ENCODE measurements at places on chromosomes 2 and 18.
A peak's percentile ranks its signal among the peaks of the same experiment; 100 is the strongest.

GRCh38 chr2:112272669-112273068 is 2.7 kb upstream of the ZC3H6 start:
- no peak for DNase-seq

- DNase-seq, result no peak
These were observed 71.8 kb downstream of the TNS1 start for GRCh38 chr2:217930761-217931563.

GRCh38 chr18:46046126-46046525 is 25.9 kb downstream of the PSTPIP2 start:
- DNase-seq, result no peak

DNA sequence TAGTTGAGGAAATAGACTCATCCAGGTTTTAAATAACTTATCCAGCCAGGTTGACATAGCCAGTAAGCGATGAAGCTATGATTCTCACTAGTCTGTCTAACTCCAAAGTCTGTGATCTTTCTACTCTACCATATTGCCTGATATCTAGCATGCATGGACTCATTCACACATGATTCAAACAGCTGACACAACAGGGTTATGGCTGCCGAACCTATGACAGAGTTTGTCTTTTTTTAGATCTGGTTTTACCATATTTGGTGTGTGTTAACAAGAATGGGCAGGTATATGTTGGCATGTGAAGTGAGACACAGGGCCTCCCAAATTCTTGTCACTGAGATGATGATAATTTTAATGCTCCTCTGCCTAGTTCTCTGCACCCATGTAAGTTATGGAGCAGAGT is 210.6 kb downstream of the BABAM2 start:
- DNase-seq, result no peak

- no peak for DNase-seq
These were observed 101.9 kb downstream of the NOL4 start for GRCh38 chr18:34122724-34123334.

DNA sequence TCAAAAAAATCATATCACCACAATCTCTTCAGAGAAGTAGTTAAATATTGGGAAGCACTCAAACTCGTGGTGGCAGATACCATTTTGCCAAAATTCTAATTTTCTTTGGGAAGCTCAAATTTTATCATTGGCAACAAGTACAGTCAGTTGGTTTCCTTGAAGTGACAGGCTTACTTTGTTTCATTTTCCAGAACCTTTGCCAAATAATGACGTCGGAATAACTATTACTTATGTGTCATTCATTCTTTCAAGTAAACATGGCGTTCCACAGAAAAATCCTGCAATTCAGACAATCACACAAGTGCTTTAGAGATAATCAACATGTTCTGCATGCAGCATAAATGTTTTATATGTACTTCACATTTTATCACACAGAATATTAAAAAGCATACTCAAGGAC is 5.4 kb downstream of the TTLL4 start:
- DNase-seq, result no peak

DNA sequence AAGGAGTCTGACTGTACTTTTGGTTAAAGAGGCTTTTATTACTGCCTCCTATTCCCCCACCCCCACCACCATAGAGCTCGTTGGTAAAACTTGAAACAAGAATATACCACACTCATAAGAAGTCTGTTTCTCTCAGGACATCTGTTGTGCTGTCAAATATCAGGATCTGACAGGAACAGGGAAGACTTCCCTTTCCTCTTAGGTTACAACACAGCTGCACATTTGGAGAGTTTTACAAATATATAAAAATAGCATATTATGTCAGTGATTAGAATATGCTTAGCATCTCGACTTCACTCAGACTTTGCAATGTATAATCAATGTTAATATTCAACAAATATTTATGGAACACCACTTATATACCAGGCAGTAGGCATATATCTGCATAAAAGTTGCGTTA is 439.6 kb upstream of the REG3G start:
- no peak for DNase-seq

GRCh38 chr2:46163098-46163430 is 134.1 kb upstream of the EPAS1 start:
- DNase-seq, result no peak

DNA sequence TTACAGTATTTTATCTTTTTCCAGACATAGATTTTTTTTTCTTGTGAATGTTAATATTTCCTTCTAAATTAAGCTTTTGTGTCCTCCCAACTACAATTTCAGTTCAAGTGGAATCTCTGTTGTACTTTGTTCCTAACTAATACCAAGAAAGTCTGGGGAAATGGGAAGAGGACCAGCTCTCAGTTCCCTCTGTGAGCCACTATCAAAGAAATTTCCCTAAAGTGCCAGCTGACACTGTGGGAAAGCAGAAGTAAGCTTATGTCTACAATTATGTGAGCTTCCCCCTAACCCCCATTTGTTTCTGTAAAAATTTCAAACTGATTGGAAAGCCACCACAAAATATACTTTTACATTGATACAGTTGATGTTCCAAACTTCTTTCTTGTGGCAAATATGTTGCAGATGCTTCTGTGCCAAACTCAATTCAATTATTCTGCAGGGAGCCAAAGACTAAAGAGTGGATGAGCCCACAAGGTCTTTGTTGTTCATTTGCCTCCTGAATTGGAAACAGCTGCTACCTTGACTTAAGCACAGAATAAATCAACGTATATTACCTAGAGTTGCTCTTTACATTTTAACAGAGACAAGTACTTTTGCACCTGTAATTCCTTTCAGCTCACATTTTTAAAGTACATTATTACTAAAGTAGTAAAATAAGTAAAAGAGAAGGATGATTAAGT is 306.6 kb downstream of the PTH2R start:
- DNase-seq, result no peak

GRCh38 chr2:173524256-173524955 is 169.7 kb downstream of the CDCA7 start:
- DNase-seq, result no peak

- DNase-seq, result no peak
These were observed 25.4 kb downstream of the HPCAL1 start for GRCh38 chr2:10327896-10328669.

DNA sequence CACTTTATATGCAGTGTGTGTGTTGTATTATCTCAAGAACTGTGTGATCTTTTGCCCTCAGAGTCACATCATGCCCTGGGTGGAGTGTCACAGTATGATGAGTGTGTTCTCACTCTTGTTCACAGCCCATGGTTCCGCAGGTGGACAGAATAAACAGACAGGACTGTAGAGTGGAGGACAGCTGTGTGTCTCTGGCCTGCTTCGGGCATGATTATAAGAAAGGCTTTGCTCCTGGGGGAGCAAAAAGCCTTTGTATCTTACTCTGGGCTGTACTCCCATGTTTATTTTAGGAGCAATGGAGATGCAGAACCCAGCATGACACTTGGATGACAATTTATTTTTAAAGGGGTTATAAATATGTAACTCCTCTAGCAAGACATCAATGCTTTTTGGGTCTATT is 371.7 kb upstream of the MEX3C start:
- no peak for DNase-seq

- DNase-seq, result no peak
These were observed 20.3 kb downstream of the KCNG2 start for GRCh38 chr18:79818036-79818435.

DNA sequence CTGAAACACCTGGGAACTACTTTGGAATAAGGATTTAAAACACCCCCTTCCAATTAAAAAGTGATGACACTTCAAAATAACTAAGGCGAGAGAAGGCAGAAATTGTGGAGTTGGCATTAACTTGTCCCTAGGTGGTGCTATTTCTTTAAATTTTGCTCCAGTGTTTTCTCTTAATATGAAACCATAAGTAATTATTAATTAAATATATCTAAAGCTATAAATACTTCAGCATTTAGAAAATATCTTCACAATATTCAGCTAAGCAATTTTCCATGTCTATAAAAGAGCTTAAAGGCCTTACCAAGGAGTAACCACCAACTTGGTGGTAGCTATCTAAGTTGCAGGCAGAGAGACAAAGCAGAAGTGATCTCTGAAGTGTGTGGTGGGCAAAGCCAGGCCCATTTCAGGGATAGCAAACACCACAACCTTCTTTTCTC is 186.8 kb upstream of the PGAP1 start:
- no peak for DNase-seq

DNA sequence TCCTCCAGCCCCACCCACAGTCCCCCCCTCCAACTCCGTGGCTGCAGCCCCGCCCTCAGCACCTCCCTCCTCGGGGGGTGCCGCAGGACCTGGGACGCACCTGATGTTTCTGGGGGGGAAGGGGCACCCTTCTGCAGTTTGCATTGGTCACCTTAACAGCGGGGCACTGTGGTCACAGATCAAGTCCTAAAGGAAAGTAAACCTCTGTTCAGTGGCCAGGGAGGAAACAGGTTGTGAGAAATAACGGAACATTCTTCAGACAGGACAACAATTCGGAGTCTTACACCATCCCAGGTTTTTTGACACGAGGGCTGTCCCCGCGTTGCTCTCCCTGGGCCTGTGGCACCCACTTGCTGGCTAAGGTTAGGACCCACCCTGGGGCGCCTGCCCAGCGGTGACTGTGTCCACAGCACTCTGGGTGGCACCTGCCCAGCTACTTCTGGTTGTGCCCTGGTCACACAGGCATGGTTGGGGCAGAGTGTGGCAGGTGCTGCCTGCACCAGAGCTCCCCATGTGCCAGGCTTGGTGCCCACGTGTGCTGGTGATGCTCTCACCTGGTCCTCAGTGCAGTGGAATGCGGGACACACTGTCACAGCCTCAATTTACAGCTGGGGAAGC is 93.5 kb upstream of the OTOS start:
- no peak for DNase-seq

DNA sequence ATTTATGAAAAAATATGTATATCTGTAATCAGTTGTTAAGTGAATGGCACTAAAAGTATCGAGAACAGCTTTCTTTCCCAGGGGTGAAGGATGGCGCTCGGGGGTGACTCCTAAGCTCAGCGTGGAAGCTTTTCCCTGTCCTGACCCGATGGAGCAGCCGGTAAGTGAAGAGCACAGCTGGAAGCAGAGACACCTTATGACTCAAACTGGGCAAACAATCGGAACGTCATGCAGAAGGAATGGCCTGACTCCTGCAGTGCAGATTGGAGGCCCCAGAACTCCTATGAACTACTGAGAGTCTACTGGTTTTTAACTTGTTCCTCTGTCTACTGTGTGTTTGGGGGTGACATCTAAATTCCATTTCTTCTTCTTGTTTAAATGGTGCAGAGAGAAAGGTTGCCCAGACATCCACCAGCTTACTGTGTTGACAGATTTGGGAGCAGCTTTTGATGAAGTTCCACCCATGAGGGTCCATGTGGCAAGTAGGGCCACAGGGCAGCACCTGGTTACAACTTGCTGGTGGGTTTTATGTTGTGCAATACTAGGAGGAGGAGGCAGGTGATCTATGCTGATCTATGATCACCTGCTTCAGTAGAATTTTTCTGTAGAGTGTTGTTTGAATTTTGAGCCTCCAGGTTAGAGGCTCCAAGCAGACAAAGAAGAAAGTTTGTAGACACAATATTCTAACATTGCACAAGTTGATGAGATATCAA is 52.8 kb upstream of the TMEM182 start:
- no peak for DNase-seq

DNA sequence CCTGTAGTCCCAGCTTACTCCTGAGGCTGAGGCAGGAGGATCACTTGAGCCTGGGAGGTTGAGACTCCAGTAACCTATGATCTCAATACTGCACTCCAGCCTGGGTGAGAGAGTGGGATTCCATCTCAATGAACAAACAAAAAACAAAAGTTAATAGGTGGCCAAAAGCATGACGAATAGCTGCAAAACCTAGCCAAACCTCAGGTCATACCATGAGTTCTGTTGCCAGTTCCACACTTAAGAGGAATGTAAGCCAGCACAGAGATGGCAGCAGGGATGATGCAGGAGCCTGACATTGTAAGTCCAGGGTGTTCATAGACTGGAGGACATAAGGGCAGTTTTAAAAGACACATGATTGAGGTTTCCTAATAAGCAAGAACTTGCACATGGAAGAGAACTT is 55.3 kb upstream of the RMDN2 start:
- DNase-seq, result no peak

DNA sequence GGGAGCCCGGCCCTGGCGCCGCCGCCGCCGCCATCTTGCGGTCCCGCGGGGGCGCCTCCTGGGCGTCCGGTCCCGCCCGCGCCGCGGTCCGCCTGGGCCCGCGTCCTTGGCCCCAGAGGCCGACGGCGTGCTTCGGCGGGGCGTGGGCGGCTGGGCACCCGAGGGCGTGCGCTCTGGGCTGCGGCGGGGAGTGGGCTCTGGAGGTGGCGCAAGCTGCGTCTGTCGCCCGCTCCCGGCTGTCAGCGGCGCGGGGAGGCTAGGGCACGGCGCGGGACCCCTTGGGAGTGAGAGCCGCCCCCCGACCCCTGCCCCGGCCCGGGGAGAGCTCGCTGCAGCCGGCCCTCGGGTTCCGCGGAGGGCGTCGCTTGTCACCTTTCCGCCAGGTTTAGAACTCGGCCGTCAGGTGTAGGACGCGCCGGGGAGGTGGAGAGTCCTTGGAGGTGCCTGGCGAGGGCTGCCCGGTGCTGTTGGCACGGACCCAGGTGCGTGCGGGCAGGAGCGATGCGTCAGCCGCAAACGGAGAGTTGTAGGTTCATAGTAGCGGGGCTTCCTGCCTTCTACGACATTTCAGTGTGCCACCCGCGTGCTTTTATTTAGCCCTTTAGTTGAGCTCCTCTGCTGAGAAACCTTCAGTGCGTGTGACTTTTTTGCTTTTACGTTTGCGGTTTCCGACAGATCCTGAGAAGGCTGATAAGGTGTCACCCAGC is 921 bp downstream of the VAPA start:
- DNase-seq, result peak; percentile 77

GRCh38 chr2:96198921-96199320 is 9.7 kb downstream of the STARD7 start:
- DNase-seq, result no peak

GRCh38 chr2:75133621-75134570 is 65.4 kb downstream of the TACR1 start:
- DNase-seq, result no peak

GRCh38 chr18:36735130-36735529 is 93.7 kb downstream of the TPGS2 start:
- no peak for DNase-seq

DNA sequence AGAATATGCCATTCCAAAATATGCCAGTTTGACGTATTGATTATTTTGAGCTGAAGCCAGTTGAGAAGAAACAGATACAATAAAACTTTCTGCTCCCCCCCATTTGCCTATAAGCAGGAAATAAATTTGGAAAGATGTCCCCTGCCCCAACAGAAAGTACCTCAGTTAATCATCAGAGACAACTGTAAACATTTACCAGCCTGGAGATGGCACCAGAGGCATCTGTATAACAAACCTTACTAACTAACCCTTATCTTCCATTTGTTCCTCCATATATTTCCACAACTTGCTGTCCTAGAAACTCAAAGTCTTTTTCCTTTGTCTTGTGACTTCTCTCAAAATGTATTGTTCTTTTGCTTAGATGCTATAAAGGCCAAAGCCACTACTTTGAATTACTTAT is 93.8 kb downstream of the AKAIN1 start:
- DNase-seq, result no peak
